ENCODE measurements at places on chromosomes 7 and 10.

GRCh38 chr7:111328487-111328886 lies 233.8 kb downstream of the IMMP2L start:
- no peak for DNase-seq

- peak; percentile 44 for DNase-seq
Observed at GRCh38 chr10:101031796-101032636, 982 bp downstream of the SFXN3 start.

- peak; percentile 7 for DNase-seq
Observed at GRCh38 chr10:36023939-36024338, 381.8 kb upstream of the FZD8 start.

- DNase-seq, result no peak
Observed at GRCh38 chr10:31760674-31761081, 168.0 kb downstream of the ARHGAP12 start.

DNA sequence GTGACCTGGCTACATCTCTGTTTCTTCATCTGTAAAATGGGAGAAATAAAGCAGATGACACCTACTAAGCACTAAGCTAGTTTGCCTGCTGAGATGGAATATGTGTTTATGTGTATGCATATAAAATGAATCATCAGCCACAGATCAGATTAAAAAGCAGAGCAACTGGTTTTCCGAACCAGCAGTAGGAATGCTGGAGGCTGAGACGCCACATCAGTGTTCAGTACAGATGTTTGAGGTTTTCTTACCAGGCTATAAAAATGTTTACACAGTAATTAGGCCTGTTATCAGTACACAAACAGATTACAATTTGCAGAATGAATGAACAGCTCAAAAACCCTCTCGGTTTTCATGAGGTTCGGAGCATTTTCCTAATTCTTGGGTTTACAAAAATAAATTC lies 85.8 kb downstream of the CALN1 start:
- DNase-seq, result no peak

GRCh38 chr10:91519899-91520514 lies 109.9 kb downstream of the HECTD2 start:
- DNase-seq, result no peak

Data from thoracic aorta (tissue), 2 donors.